Stimulated activated CD8-positive, alpha-beta memory T cell treated with anti-CD3 and anti-CD28 coated beads, Interleukin-7, amount 100 ng/mL, for 48 hours (primary cell): ENCODE measurements at places on chromosomes 11 and 22.

DNA sequence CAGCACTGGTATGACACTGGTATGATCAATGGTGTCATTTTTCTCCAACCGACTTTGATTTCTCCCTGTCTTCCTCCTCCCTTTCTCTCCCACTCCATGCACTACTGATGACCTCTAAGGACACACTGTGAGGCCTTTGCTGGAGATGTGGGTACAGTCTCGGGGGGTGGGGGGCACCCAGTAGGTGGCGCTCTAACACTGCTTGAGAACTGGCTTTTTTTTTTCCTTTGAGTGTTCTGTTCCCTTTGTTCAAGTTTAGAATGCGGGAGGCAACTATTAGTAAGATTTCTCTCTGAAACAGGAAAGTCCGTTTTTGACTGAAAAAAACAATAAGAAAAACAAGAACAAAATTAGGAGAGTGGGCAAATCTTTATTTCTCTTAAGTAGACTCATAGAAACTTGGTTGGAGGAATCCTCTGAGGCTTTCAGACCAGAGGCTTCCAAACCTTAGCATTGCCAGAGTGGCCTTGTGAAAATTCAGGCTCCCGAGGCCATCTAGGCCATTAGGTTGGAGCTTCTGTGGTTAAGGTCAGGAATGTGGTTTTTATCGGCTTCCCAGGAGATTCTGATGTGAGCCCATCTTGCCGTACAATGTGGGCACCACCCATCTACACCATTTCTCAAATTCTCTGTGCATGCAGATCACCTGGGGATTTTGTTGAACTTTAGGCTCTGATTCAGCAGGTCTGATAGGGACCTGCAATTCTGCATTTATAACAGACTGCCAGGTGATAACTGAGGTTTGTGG is 43.2 kb downstream of the PANX1 start:
- DNase-seq: no peak

DNA sequence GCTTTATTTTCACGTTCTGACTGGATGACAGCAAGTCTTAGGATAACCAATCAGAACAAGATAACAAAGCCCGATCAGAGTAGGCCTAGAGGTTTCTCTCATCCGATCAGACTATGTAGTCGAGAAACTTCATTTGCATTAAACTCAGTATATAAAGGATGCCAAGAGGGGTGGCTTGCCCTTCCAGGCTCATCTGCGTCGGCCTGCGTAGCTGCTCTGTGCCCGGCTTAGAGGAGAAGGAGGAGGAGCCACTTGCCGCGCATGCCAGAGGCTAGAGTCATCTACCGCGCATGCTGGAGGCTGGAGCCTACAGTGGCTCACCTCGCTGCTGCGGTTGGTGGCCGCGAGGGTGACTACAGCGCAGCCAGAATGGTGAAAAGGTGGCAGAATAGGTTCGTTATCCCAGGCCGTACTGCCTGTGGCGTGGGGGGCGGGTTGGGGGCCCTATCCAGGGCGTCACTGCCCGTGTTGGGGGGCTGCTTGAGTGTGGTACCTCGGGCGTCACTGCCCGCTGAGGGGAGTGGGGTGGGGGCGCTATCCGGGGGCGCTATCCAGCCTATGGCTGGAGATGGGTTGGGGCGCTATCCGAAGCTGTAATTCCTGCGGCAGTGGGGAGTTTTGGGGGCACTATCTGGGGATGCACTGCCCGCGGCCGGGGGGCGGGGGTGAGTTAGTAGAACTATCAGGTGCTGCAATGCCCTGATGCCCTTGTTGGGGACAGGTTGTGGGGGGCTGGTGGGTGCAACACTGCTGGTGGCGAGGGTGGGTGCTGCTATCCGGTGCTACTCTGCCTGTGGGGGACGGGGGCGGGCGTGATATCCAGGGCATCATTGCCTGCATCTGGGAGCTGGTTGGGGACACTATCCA is at the start of gene RFPL2:
Gene RFPL2, minus strand, starts transcription at position 218 of the 867 bp plus-strand sequence. CDS start 2,622 bp downstream, outside the sequence.
- DNase-seq: no peak

DNA sequence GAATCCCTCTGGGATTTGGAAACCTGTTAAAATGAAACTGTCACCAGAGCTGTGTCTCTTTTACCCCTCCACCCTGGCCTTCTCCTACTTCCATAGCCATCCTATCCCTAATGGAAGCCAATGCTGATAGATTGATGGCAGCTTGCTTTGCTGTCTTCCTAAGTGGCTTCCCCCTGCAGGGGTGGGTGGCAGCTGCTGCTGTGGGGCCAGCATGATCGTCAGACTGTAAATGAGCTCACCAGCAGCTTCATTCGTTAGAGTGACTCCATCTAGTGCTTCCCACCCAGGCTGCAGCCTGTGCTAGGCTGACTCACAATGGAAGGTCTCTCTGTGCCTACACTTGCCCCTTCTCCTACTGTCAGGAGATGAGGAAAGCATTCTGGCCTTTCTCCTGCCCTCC is 311.0 kb downstream of the BUD13 start:
- no peak for DNase-seq

GRCh38 chr11:117997406-117997805 is 11.2 kb downstream of the IL10RA start:
- no peak for DNase-seq

DNA sequence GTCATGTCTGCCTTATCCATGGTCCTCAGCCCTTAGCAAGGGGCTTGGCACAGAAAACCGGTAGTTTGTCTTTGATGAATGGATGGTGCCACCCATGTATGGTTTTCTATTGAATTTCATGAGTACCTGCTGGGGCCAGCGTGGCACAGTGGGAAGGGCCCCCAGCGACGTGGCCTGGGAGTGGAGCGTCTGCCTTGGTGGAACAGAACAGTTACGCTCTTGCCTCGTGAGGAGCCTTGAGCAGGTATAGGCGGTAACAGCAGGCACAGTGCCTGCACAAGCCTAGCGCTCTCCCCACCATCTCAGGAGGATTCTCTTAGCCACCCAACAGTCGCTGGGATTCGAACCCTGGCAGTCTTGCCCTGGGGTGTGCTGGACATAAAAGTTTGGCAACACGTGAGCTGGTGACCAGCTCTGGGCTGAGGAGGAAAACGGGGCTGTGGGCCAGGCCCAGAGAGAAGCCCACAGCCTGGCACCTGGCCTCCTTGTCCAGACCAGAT is 3.0 kb upstream of the SSH3 start:
- no peak for DNase-seq

- DNase-seq: no peak
Measured at GRCh38 chr11:12182676-12183541, 72.5 kb downstream of the MICAL2 start.
